ENCODE measurements at places on chromosomes 11 and 22. TPM values are rescaled to one million over a fixed set of nuclear protein-coding genes. Genes with fewer than 3 reads are reported as not detected.

DNA sequence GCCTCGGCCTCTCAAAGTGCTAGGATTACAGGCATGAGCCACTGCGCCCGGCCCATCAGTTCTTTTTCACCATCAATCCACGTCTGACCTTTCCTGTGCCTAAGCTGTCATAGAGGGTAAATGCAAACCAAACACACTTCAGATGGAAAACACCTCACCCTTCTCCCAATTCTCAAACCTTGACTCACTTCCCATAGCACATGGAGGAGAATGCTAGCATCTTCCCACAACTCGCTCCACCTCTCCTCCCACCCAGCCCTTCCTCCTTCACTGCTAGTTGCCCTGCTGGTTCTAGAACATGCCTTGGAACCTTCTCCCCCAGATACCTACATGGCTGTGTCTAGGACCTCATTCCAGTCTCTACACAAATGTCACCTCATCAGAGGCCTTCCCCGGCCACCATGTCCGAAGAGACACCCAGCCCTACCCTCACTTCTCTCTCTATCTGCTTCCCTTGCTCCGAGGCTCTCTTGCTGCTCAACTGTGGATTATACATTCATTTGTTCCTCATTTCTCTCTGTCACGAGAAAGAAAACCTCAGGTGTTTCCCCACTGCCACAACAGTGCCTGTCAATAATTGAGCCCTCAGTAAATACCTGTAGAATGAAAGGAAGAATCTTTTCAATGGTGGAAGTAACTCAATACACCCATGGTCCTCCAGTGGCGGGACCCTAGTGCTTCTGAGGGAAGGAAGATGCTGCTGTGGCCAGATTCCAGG lies 21.3 kb upstream of the NCF4 start:
- DNase-seq: peak; percentile 20

Gene ZFP91
- 49.2 TPM for total RNA-seq

- DNase-seq: no peak
These were observed 80.9 kb upstream of the CSNK2A3 start for GRCh38 chr11:11433960-11434359.

- peak; percentile 75 for DNase-seq
These were observed 22.1 kb downstream of the RIBC2 start for GRCh38 chr22:45435544-45436139.

Gene UBQLNL
- total RNA-seq: not detected

DNA sequence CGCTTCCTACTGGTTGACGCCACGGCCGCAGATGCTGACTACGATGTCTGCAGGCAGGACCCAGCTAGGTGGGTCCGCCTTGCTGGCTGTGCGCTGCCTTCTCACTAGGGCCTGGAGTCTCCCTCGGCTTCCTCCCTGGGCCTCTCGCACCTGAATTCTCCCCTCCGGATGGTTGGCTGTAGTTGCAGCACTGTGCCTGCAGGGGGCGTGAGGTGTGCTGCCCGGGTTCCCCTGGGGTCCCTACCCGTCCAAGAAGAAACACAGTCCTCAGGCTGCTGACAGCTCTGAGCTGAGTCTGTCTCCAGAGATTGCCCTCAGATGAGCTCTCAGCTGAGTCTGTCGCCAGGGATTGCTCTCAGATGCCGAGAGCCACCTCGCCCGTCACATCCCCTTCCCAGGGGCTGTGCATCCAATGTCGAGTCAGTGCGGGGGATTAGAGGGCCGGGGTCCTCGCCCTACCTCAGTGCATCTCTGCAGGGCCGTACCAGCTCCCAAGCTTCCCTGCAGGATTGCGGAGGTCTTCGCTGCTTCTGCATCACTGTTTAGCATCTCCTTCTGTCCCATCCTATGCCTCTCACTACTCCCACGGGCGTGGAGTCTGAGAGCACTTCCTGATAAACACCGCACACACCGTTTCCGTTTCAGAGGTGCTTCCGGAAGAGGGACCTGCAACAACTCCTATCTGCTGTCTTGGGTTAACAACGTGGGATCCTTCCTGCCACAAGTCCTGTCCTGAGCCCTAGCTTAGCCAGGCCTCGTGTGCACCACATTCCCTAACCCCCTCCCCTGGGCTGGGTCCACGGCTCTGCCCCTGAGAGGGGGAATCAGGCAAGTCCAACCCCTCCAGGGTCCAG lies 196.9 kb downstream of the CSNK2A3 start:
- no peak for DNase-seq

DNA sequence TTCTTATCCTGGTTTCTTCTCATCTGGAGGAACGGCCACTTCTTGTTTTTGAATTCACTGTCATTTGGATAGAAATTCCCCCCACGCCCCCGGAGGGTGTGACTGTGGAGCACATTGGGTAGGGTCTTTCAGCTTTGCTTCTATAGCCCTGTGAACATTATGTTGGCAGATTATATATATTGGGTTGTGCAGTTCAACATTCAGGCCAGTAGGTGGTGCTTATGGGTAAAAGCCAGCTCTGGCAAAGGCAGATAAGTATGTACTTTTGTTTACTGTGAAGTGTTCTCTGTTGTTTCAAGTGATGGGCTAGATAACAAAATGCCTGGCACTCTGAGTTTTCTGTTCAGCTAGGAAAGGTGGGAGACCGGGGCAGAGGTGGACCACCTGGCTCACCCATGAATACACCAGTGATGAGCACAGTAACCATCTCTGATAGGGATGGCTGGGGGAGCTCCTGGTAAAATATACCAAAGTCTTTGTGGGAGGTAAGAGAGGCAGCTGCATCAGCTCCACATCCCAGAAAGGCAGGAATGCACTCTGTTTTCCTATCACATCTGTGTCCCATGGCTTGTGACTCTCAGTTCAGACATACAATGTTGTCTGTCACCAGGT lies 1348.2 kb upstream of the RAG2 start:
- peak; percentile 4 for DNase-seq

DNA sequence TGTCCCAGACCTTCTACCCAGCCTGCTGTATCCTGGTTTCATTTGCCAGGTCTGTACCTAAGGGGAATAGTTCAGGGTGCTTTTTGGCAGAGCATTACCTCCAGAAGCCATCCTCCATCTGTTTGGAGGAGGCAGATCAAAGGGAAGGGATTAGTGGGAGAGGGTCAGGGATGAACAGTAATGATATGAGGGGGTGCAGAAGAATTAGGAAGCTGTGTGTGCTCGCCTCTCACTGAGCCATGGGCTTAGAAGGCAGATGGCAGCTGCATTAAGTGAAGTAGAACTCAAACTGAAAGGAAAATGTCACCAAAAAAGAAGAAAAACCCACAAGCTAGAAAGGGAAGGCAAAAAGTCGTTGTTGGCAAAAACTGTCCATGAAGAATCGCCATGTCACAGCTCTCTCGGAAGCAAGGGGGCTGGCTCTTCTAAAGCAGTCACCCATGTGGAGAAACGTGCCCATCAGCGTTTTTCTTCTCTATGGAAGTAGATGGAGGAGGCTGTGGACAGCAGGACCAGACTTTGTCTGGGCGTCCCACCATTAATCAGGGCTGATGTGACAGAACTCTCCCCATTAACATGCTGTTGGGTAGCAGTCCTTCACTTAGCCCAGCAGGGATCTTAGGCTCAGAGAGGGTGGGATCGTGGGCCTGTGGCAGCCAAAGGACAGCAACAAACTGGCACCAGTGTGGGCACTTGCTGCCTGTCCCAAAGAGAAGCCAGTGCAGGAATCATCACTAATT lies 46.8 kb downstream of the CEP164 start:
- DNase-seq: no peak

DNA sequence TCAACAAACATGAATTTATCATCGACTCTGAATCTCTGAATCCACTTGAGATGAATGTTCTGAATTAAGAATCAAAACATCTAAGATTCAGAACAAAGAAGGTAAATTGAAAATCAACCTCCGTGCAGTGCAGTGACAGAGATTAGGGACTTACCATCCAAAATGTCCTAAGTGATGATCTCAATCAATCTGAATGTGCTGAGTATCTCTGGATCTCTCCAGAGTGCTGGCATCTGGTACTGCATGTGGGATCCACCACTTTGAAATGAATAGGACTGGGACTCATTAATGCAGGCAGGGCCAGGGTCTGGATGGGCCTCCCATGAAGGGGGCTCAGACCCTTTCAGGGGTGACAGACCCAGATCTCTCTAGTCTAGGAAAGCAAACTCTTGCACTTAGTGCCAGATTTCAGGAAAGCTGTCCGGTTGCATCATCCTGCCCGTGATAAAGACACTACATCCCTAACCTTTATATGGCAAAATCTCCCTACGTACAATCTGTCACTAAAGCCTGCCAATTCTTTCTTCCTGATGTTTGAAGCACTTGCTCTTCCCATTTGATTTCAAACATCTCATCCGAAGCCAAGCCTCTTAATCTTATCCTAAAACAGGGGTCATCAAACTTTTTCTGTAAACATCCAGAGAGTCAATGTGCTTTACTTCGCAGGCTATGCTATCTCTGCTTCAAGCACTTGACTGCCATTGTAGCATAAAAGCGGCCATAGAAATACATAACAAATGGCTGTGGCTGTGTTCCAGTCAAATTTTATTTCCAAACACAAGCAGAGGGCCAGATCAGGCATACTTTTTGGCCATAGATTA lies 263.3 kb downstream of the LARGE1 start:
- DNase-seq: no peak

Gene PLAAT5
- not detected for total RNA-seq

- no peak for DNase-seq
These were observed 341.0 kb downstream of the DYNC2H1 start for GRCh38 chr11:103450241-103450640.

GRCh38 chr11:39190751-39191150 lies 2268.7 kb downstream of the LRRC4C start:
- DNase-seq: no peak

- no peak for DNase-seq
These were observed 64.1 kb downstream of the NCAPD3 start for GRCh38 chr11:134159652-134160051.

DNA sequence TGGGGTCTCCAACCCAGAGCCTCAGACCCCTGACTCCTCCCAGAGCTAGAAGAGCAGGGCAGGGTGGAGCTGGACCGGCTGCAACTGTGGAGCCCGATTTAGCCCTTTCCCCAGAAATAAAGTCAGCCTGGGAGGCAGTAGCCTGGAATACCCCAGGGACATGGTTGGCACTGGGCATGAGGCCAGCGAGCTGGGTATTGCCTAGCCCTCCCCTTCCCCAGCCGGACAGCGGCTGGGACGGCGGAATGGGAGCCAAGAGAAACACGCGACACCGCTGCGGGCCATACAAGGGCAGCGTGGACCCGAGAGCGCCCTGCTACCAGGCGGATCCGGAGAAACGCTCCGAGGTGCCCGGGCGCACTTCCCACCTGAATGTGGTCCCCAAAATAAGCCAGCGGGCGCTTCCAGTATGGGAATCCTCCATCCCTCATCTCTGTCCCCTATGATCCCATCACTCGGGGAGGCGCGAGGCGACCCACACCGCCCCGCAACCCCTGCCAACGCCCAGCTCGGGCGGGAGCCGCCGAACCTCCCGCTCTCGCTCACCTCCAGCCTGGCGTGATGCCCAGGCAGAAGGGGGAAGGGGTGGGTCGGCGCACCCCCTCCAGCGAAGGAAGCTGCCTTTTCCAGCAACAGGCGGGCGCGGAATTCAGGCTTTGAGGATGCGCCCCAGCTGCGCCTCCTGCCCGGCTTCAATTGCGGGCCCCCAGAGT lies 758 bp downstream of the MCAM start:
- no peak for DNase-seq

Data from A172 (cell line).